Stimulated activated CD4-positive, alpha-beta T cell treated with anti-CD3 and anti-CD28 coated beads, Interleukin-4, amount 100 ng/mL, for 48 hours (primary cell): ENCODE measurements at places on chromosomes 2 and 18.
A peak's percentile ranks its signal among the peaks of the same experiment; 100 is the strongest.

- DNase-seq: no peak
Measured at GRCh38 chr2:7813541-7814292, 868.1 kb upstream of the ID2 start.

DNA sequence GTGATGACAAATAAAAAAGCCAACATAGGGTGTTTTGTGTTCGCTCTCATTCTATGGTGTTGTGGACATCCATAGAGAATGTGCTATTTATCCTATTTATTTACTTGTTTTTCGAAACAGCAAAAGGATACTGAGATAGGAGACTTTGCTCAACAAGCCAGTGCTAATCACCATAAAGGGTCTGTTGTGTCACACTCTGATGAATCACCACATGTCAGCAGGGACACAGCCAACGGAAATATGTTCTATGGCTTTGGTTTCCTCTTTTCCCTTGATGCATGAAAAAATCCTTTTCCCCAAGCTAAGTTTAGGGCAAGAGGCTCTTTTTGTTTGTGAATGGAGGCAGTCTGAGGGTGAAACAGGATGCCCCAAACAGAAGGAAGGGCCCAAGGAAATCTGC lies 154.3 kb downstream of the RNF152 start:
- no peak for DNase-seq

DNA sequence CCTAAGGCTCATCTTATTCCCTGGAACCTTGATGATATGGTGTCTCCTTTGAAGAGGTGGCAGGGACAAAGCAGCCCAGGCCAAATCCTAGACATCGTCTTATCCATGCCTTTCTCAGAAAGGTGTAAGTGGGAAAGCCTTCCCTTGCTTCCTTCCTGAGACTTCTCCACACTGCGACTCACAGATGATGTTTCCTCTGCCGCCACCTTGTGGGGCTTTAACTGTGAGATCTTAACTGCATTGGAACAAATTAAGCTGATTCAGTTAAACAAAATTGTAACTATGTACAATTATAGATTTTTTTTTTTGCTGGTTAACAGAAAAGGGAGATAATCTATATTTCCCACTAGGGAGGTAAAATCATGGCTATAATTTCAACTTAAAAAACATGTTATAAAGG lies 10.0 kb upstream of the GCA start:
- peak; percentile 16 for DNase-seq

- no peak for DNase-seq
Measured at GRCh38 chr2:120614901-120615300, 120.8 kb upstream of the GLI2 start.

GRCh38 chr2:3595985-3596384 lies 1.1 kb downstream of the COLEC11 start:
- peak; percentile 27 for DNase-seq

- DNase-seq: no peak
Measured at GRCh38 chr2:176391148-176391419, 121.8 kb downstream of the MTX2 start.

DNA sequence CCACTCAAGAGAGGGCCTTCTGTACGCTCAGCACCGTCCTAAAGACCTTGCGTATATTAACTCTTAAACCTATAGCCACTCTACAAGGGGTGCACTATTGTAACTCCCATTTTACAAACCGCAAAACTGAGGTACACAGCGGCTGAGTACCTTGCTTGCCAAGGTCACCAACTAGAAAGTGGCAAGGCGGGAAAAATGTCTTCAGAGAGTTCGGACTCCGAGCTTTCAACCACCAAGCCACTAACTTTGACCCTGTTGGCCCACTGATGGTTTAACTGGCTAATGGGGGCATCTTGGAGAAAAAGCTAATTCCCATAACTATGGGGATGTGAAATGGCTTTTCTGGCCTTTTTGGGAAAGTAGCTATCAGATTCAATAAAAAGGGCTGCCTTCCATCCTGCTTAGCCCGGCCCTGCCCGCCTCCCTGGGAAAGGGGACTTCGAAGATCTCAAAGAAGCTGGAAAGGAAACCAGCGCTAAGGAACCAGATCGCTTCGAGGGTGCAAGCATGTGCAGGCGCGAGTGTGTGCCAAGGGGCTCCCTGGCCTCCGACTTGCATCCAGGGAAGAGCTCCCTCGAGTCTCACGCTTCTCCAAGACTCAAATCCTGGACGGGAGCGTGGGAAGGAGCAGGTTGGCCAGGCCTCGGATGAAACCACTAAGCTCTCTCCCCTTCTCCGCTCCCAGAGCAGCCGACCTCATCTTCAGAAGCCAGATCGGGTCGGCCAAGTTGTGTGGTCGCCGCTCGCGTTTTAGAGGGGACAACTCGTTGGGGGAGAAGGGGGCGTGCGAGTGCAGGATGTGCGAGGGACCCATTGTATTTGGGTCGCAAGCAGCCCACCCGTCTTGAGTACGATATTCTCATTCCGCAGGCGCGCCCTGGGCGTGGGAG lies 2.2 kb upstream of the SP5 start:
- no peak for DNase-seq

DNA sequence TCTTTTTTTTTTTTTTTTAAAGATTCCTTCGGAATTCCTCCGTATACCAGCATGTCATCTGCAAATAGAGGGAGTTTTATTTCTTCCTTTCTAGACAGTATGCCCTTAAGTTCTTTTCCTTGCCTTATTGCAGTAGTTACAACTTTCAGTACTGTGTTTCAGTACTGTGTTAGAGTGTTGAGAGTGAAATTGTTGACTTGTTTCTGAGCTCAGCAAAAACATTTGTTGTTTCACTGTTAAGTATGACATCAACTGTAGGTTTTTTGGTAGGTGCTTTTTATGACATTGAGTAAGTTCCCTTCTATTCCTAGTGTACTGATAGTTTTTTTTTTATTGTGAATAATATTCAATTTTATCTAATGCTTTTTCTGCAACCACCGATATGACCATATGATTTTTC lies 43.9 kb downstream of the ACVR2A start:
- no peak for DNase-seq

DNA sequence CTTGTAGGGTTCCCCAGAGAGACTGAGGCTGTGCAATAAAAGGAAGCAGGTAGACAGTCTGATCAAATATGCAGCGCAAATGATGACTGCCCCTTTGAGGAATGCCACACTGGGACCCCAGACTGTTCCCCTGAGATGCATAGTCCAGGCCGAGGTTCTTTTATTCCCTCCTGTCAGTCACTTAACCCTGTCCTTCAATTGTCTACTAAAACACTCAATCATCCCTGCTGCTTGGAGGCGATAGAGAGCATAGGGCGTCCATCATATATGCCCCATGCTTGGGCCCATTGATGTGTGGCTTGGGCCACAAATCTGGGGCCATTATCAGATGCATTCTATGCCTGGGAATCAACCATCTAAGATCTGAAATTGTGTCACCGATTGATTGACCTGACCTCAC lies 15.5 kb upstream of the CASP8 start:
- DNase-seq: no peak

GRCh38 chr18:33014060-33014796 lies 241.4 kb upstream of the KLHL14 start:
- no peak for DNase-seq

DNA sequence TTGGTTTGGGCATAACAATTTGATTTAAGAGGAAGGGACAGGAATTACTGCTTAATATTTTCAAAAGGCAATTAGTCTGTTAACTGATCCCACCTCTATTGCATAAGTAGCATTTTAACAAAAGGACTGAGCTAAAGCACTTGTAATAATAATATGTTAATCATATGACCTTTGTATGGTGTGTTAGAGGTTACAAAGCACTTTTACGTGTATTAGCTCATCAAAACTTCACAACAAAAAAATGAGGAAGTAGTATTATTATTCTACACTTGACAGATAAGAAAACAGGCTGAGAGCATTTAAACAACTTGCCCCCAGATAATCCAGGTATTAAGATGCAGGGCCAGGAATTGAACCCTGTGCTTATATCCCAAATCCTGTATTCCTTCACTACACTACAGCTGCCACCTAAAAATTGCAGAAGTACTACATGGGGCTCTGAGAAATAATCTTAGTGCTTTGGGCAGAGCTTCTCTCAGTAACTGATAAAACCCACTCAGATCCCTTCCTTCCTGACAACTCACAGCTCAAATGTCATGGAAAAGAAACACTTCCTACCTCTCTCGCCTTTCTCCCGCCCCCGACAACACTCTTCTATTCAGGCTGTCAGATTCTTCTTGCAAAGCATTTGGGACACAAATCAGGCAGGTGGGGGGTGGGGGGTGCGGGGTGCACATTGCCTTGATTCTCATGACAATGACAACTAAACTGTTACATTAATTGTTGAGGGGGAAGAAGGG lies 20.7 kb upstream of the KCTD1 start:
- no peak for DNase-seq

- no peak for DNase-seq
Measured at GRCh38 chr18:63150942-63151421, 168.6 kb downstream of the BCL2 start.

DNA sequence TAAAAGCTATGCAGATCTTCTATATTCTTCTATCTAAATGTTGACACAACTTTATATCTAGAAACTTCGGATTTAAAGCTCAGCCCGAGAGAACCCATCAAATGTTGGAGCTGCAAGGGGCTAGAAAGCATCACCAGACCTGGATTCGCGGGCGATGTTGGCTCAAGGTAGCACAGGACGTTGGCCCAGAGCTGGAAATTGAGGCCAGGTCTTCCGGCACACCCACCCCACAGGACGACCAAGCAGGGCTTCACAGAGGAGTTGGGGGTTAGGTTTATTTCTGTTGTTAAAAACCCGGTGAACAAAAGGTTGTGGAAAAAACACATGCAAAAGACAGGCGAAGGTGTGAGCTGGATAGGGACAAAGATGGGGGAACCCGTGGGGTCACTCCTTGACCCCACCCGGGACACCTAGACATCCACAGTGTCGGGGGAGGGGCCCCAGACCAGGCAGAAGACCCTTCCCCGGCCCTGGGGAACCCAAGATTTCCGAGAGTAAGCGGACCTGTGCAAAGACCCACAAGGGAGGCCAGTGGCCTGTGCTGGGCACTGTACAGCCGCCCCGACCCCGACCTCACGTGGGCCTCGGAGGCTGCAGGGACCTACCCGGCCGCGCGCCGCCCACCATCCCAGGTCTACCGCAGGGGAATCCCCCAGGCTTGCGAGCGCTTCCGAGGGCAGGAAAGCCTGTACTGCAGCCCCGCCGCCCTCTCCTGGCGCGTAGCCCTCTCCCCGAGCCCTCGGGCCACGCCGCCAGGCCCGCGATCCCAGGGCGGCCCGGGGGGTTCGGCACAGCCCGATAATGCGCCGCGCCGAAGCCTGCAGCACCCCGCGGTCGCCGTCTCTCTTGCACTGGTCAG lies 1.8 kb upstream of the AGBL5 start:
- DNase-seq: peak; percentile 55

DNA sequence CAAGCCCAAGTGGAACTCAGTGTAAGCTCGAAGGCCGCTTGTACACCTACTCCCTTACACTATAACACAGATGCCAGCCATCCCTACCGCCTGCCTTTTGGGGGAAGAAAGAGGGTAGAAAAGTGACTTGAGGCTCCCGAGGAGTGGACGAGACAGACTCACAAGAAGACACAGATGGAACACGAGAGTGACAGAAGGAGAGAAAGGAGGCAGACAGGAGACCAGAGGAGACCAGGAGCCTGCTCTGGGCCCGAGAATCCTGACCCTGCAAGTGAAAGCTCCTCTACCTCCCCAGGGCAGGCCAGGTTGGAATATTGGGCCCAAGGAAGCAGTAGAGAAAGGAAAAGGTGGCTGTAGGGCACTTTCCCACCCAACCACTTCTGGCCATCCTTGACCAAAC lies 23.4 kb upstream of the TNS1 start:
- DNase-seq: no peak

DNA sequence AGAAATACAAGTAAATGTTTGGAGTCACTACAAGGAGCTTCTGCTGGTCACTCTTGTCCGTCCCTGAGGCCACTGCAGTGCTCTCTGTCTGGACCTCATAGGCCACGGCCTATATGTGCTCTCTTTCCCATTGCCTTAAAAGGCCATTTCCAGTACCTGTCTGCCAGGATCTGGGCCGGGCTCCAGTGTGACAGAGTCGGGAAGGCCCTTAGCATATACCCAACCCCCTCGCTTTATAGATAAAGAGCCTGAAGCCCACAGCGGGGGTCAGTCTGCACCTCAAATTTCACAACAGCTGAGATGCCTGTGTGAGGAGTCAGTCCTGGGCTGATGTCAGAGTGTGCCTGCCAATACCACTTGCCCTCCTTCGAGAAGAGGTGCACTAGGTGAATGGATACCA lies 39.9 kb downstream of the ADD2 start:
- no peak for DNase-seq

GRCh38 chr2:71685073-71685848 lies 231.9 kb downstream of the DYSF start:
- DNase-seq: no peak

DNA sequence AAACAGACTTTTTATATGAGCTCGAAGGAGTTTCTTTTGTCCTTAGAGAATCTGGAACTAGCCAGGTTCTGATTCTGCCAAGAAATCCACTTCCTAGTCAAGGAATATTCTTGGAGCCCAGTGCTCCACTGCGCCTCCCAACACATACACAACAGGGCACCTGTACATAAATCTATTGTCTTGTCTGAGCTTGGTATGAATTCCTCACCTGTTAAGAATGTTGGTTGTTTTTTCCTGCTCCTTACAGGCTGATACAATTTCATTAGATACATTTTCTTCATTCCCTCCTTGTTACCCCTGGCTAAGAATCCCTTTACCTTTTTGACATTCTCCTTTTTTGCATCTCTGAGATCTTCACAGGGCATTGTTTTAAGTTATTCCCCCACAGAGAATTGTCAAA lies 56.0 kb upstream of the FZD7 start:
- DNase-seq: no peak

- DNase-seq: peak; percentile 35
Measured at GRCh38 chr2:102094917-102095316, 47.6 kb upstream of the IL1R1 start.

GRCh38 chr2:108982259-108982679 lies 6.8 kb downstream of the EDAR start:
- DNase-seq: no peak

DNA sequence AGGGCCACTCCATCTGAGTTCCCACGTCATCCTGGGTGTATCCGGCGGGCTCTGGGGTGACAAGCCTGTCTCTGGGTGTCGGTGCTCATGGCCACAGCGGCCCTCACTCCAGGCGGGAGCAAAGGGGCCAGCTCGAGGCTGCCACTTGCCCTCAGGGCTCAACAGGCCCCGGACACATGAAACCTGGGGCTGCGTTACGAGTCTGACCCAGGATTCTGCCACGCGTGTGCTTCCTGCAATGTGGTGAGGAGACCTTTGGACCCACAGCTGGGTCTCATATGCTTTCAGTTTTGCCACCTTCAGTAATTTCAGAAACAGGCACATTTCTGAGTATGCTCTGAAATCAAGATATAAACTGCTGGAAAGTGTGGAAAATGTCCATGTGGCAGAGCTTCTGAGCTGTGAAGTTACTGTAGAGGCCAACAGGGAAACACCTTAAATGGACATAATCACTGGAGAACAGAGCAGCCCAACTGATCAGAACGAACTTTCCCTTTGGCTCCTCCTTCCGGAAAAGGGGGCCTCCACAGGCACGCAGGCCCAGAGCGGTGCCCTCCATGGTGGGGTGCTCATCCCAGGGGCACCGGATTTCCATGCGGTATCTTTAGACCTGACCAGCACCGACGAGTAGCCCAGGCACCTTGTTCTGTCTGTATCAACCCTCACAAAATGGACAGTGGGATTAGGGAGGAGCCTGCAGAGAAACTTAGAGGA lies 14.1 kb downstream of the PER2 start:
- DNase-seq: no peak

GRCh38 chr2:52886556-52886955 lies 881.0 kb upstream of the CHAC2 start:
- no peak for DNase-seq

GRCh38 chr2:41709702-41710599 lies 337.9 kb upstream of the PKDCC start:
- no peak for DNase-seq

- no peak for DNase-seq
Measured at GRCh38 chr18:35376393-35376741, 770 bp downstream of the ZNF396 start.
